ENCODE measurements at places on chromosomes 5 and 9. TPM values are rescaled to one million over a fixed set of nuclear protein-coding genes. Genes with fewer than 3 reads are reported as not detected.

TMEM171 gene
- 104 TPM for total RNA-seq

NSA2 gene
- 66.0 TPM for total RNA-seq

ZNF883 gene
- total RNA-seq, result 0.43 TPM

CDH10 gene
- total RNA-seq, result 0.14 TPM

TRMO gene
- 15.0 TPM for total RNA-seq

- no peak for DNase-seq
Measured at GRCh38 chr5:43687275-43687674, 84.3 kb downstream of the NNT start.

DNA sequence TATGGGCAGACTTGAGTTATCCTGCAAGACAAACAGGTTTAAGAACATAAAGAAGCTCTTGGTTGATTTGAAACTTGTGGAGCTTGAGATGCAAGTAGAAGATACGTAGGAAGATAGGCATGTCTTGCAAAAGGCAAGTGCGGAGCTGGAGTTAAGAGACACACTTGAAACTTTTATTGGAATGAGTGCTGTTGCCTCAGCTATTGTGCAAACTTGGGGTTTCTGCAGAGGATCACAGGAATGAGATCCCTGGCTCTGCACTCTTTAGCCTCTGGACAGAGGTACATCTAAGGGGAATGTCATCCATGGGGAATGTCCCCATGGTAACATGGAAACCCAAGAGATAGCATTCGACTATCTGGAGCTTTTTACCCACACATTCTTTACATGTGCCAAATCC is 121.1 kb downstream of the ADCY2 start:
- no peak for DNase-seq

DNA sequence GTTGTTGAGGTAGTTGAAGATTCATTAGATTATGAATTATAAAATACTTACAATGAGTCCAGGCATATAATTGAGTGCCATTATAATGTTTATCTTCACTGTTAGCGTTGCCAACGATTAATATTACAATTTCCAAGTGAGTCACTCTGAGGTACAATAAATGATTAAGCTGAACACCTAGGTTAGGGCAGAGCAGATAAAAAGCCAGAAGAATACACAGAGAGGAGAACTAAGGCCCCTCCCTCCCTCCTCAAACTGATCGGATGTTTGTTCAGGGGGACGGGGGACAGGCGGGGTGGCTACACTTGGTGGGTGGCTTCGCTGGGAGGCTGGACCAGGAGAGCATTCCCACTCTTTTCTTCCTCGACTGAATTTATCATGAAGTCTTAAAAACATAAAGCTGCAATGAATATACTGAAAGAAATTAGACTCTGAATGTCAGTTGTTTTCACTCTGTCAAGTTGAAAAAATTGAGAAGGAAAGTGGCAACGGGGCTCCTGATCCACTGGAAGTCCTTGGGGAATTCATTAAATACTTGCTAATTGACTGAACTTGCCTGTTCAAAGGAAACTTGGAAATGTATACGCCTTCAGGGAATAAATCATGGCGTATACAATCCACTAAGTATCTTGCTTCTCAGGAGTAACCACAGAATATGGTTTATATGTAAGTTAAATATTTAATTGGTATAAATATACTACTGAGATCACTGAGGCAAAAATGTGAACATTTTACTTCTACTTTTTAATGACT is 198.1 kb downstream of the TSSK1B start:
- DNase-seq, result no peak

- no peak for DNase-seq
Measured at GRCh38 chr5:19301271-19301670, 686.7 kb downstream of the CDH18 start.

- no peak for DNase-seq
Measured at GRCh38 chr9:123389698-123390097, 33.7 kb downstream of the CRB2 start.

GRCh38 chr9:91751922-91752321 is 198.1 kb downstream of the ROR2 start:
- no peak for DNase-seq

- DNase-seq, result peak; percentile 23
Measured at GRCh38 chr9:113480612-113481011, 17.1 kb downstream of the RGS3 start.

DNA sequence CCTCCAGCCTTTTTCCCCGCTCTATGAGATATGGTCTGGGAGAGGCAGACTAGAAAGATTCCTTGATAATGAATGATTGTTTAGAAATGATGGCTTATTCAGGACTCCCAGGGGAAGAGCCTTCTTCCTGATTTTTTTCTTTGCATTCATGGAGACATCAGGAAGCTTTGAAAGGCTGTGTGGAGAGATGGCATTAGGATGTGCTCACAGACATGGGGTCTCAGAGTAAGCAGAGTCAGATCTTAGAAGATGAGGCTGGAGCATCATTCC is 37.1 kb downstream of the PPARGC1B start:
- no peak for DNase-seq

GRCh38 chr5:101942321-101942882 is 353.7 kb downstream of the SLCO4C1 start:
- peak; percentile 20 for DNase-seq

Measured in left colon (tissue), 2 donors.